Right atrium auricular region (tissue), 2 donors: ENCODE measurements at places on chromosomes 1 and 21. TPM values are rescaled to one million over a fixed set of nuclear protein-coding genes. Genes with fewer than 3 reads are reported as not detected.

GRCh38 chr1:155305881-155306391, 2.7 kb upstream of the FDPS start:
- no peak overlapping the region for H3K4me3 ChIP-seq
- H3K4me1 ChIP-seq = peaks cover 26% of the 10 kb centered on the region
- H3K27ac ChIP-seq = no peak overlapping the region
- no peaks in the 10 kb centered on the region for H3K36me3 ChIP-seq
- no peak for DNase-seq

DNA sequence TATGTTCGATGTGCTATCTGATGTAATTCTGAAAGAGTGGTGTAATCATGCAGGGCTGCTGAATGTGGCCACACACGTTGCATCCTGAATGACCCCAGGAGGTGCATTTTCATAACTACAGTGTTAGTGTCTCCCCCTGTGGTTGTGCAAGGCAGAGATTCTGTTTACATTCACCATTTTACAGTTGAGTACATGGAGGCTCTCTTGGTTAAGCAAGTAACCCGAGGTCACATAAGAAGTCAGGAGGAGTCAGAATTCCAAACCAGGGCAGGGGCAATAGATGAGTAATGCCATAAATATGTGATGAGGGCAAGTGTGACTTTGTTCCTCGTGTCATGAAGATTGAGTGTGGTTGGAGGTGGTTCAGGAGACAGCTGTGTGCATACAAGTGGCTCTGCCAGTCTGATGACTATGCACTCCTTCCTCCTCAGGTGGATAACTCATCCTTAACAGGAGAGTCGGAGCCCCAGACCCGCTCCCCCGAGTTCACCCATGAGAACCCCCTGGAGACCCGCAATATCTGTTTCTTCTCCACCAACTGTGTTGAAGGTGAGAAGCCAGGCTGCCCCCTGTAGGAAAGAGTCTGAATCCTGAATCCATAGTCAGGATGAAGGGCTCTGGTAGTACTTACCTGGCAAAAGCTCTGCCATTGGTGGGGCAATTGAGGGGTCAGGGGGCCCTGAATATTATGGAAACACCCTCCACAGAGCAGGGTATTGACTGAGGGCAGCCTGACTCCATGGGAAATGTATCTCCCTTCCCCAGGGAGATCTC, 9.3 kb downstream of the ATP1A2 start:
- H3K4me3 ChIP-seq = no peak overlapping the region
- H3K36me3 ChIP-seq = peaks cover 74% of the 10 kb centered on the region
- H3K27ac ChIP-seq = peak overlapping the region; percentile 24
- DNase-seq = no peak
- H3K4me1 ChIP-seq = peaks cover 44% of the 10 kb centered on the region

DNA sequence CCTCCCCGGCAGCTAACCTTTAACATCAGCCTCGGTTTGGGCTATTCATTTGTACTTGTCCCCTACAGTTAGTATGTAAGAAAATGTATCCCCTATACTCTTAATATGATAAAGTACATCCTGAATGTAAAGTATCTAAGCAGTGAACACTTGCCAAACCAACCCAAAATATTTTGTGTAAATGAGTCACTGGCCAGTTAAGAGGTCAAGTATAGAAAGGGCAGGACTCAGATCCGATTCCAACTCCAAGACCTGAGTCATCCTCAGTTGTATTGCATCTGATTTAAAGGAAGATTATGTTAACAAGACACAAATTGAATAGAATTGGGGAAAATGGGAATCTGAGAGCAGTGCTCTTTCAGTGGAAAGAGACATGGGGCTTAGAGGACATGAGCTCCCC, 84.4 kb downstream of the CD58 start:
- no peak overlapping the region for H3K27ac ChIP-seq
- DNase-seq = no peak
- H3K27me3 ChIP-seq = no peaks in the 10 kb centered on the region
- H3K36me3 ChIP-seq = no peaks in the 10 kb centered on the region
- no peak overlapping the region for H3K4me3 ChIP-seq
- H3K4me1 ChIP-seq = no peaks in the 10 kb centered on the region

DNA sequence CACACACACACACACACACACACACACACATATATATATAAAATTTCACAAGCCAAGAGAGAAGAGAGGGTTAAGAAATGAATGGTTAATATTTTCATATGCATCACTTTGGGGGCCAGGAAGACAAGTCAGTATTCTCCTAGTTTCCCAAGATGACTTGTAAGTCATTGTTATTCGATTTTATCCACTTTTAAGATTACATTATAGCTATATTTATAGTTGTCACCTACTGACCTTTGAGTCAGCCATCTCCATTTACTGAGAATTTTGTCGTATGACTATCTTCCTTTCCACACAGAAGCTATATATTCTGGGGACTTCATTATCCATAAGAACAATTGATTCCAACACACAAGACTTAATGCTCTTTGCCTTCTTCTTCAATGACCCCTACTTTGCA, 8.9 kb downstream of the LYST start:
- no peak overlapping the region for H3K4me3 ChIP-seq
- H3K4me1 ChIP-seq = no peaks in the 10 kb centered on the region
- no peak overlapping the region for H3K27ac ChIP-seq
- H3K36me3 ChIP-seq = no peaks in the 10 kb centered on the region

Gene SPATA6
- total RNA-seq = 6.2 TPM

GRCh38 chr1:59707178-59707791, 107.5 kb upstream of the HOOK1 start:
- no peak overlapping the region for H3K4me3 ChIP-seq
- H3K36me3 ChIP-seq = no peaks in the 10 kb centered on the region
- peaks cover 56% of the 10 kb centered on the region for H3K4me1 ChIP-seq
- peak overlapping the region; percentile 75 for H3K27ac ChIP-seq

GRCh38 chr21:42158846-42159245, 60.1 kb upstream of the ABCG1 start:
- no peaks in the 10 kb centered on the region for H3K27me3 ChIP-seq
- no peak overlapping the region for H3K4me3 ChIP-seq
- DNase-seq = no peak
- no peak overlapping the region for H3K27ac ChIP-seq
- H3K36me3 ChIP-seq = no peaks in the 10 kb centered on the region

GRCh38 chr21:33208534-33208933, 21.2 kb upstream of the IFNAR2 start:
- no peaks in the 10 kb centered on the region for H3K36me3 ChIP-seq
- no peak overlapping the region for H3K4me3 ChIP-seq
- no peak for DNase-seq

GRCh38 chr1:178969226-178969987, 56.3 kb upstream of the FAM20B start:
- no peak for DNase-seq
- no peak overlapping the region for H3K4me3 ChIP-seq
- no peaks in the 10 kb centered on the region for H3K36me3 ChIP-seq
- no peaks in the 10 kb centered on the region for H3K27me3 ChIP-seq
- H3K27ac ChIP-seq = no peak overlapping the region
- no peaks in the 10 kb centered on the region for H3K4me1 ChIP-seq

DNA sequence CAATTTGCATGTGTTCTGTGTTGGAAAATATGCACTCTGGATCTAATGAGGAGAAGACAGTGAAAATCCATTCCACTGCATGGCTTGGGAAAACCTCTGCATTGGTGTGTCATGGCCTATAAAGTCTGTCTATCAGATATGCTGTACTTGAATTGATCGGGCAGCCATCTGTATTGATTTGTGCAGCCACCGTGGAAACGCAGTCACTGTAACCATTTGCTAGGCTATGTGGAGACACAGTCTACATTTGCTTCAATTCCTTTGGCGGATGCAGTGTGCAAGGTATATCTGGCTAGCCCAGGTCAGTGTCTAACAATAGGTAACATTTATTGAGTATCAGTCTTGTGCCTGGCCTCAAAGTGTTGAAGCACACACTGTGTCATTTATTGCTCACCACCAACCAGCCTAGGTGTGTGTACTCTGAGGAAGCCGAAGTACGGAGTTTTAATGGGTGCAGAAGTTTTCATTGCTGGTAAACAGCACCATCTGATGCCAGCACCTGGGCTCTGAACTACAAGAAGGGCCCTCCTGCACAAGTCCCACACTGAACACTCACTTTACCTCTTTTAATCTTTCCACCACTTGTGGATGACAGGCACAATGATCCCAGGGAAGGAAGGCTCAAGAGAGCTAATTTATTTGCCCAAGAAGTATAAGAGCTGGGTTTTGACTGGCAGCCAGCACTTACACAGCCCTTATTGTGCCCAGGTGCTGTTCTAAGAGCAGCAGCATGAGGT, 83.4 kb downstream of the DAB1 start:
- no peak overlapping the region for H3K27ac ChIP-seq
- H3K36me3 ChIP-seq = no peaks in the 10 kb centered on the region
- H3K4me3 ChIP-seq = no peak overlapping the region

GRCh38 chr1:221162939-221163338, 283.7 kb downstream of the HLX start:
- DNase-seq = no peak
- no peak overlapping the region for H3K27ac ChIP-seq
- H3K36me3 ChIP-seq = no peaks in the 10 kb centered on the region
- H3K27me3 ChIP-seq = no peaks in the 10 kb centered on the region
- no peak overlapping the region for H3K4me3 ChIP-seq
- H3K4me1 ChIP-seq = no peaks in the 10 kb centered on the region

DNA sequence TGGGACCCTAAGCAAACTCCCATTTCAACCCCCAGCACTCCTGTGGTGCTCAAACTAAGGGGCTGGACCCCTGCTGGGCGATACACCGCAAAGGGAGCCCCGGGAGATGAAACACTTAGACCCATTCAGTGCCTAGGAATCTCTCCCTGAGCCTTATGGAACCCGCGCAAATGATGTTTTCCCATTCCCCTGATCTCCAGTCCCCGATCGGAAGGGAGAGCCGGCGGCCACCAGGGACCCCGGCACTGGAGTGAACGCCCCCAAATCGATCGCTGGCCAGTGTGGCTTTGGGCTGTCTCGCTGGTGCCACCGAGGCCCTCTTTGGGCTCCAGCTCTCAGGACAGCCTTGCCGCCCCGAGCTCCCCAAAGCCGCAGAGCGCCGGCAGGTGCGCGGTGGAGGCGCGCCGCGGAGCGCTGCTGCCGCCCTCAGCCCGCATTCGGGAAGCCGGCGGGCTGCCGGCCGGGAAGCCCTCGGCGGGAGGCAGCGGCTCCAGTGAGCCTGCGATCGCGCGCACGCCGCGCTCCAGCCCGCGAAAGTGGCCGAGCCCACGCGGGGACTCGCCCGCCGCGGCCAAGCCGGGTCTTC, 1.1 kb downstream of the PLXNA2 start:
- no peaks in the 10 kb centered on the region for H3K36me3 ChIP-seq
- H3K27me3 ChIP-seq = no peaks in the 10 kb centered on the region
- DNase-seq = no peak
- peaks cover 56% of the 10 kb centered on the region for H3K4me1 ChIP-seq

Gene NHLH1
- total RNA-seq = not detected

DNA sequence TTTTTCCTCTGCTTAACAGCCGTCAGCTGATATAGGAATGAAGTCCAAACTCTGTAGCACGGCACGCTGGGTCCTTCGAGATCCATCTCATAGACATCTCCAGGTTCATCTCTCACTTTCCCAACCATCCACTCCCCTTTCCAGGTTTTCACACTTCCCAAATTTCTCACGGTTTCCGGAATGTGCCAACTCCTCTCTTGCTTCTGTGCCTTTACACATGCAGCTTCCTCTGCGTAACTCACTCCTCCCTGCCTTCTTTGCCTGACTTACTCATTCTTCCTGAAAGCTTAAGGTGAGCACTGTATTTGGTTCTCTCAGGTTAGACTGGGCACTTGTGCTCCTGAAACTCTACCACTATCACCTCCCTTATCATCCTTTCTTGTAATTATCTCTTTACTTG, 168.4 kb downstream of the PCNX2 start:
- no peak for DNase-seq
- H3K27ac ChIP-seq = no peak overlapping the region
- H3K4me3 ChIP-seq = no peak overlapping the region

DNA sequence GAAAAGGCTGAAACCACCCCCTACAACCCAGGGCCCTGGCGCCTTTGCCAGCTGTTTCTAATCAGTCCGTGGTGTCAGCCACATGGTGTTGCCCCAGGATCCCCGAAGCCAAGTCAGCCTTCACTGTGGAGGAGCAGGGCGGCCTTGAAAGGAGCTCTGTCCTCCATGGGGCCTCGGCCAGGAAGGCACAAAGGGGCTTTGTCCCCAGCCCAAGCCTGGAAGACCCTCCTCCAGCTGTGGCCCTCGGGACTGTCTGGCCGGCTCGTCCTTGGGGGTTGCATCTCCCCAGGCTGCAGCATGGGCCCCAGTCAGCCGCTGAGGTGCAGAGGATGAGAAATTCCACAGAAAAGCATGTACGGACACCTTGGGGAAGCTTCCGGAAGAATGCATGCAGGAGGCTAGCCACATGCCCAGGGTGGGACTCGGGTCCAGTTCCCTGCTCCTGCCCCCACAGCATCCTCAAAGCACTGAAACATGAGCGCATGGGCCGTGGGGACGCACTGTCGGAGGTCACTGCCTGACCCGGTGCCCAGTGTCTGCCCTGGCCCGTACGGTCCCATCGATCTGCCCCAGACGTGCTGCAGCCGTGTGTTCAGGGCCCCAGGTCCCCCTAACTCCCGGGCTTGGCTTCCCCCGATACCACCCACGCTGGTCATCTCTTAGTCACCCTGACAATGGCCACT, 38.6 kb upstream of the POFUT2 start:
- no peaks in the 10 kb centered on the region for H3K27me3 ChIP-seq
- no peak overlapping the region for H3K4me3 ChIP-seq
- peaks cover 26% of the 10 kb centered on the region for H3K4me1 ChIP-seq
- no peaks in the 10 kb centered on the region for H3K36me3 ChIP-seq
- no peak overlapping the region for H3K27ac ChIP-seq

Gene OPTC
- not detected for total RNA-seq

GRCh38 chr1:156813298-156813697, 3.4 kb downstream of the SH2D2A start:
- no peaks in the 10 kb centered on the region for H3K4me1 ChIP-seq
- H3K36me3 ChIP-seq = no peaks in the 10 kb centered on the region
- peak overlapping the region; percentile 34 for H3K4me3 ChIP-seq
- peak overlapping the region; percentile 78 for H3K27ac ChIP-seq
- no peaks in the 10 kb centered on the region for H3K27me3 ChIP-seq

Gene HPDL
- not detected for total RNA-seq

GRCh38 chr1:182391028-182391361, 595 bp downstream of the GLUL start:
- peaks cover 28% of the 10 kb centered on the region for H3K36me3 ChIP-seq
- H3K27me3 ChIP-seq = no peaks in the 10 kb centered on the region
- H3K4me3 ChIP-seq = peak overlapping the region; percentile 76
- H3K4me1 ChIP-seq = no peaks in the 10 kb centered on the region
- no peak for DNase-seq
- peak overlapping the region; percentile 98 for H3K27ac ChIP-seq

Gene FAM72D
- total RNA-seq = not detected

- peak overlapping the region; percentile 32 for H3K27ac ChIP-seq
- H3K4me3 ChIP-seq = no peak overlapping the region
- peaks cover 71% of the 10 kb centered on the region for H3K4me1 ChIP-seq
- no peak for DNase-seq
- H3K36me3 ChIP-seq = peaks cover 65% of the 10 kb centered on the region
- H3K27me3 ChIP-seq = no peaks in the 10 kb centered on the region
These were observed 13.9 kb downstream of the TPM3 start for GRCh38 chr1:154178013-154178412.

Gene SEMA4A
- total RNA-seq = 2.0 TPM

- no peaks in the 10 kb centered on the region for H3K36me3 ChIP-seq
- H3K27me3 ChIP-seq = no peaks in the 10 kb centered on the region
- no peak overlapping the region for H3K27ac ChIP-seq
- H3K4me1 ChIP-seq = no peaks in the 10 kb centered on the region
- H3K4me3 ChIP-seq = no peak overlapping the region
- peak; percentile 54 for DNase-seq
These were observed 13.6 kb downstream of the FHAD1 start for GRCh38 chr1:15260418-15261154.

Gene SLC16A4
- 8.9 TPM for total RNA-seq
